ENCODE measurements at places on chromosomes 7 and 10. TPM values are rescaled to one million over a fixed set of nuclear protein-coding genes. Genes with fewer than 3 reads are reported as not detected.

- DNase-seq, result no peak
Measured at GRCh38 chr10:118842843-118843624, 88.3 kb upstream of the CACUL1 start.

DNA sequence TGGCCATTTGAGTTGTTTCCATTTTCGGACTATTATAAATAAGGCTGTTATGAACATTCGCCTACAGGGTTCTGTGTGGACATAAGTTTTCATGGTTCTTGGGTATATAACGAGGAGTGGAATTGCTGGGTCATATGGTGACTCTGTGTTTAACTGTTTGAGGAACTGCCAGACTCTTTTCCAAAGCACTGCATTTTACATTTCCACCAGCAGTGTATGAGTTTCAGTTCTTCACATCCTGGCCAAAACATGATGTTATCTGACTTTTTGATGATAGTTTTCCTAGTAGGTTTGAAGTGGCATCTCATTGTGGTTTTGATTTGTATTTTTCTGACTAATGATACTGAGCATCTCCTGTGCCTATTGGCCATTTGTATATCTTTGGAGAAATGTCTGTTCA lies 5.4 kb downstream of the SUV39H2 start:
- DNase-seq, result no peak

DNA sequence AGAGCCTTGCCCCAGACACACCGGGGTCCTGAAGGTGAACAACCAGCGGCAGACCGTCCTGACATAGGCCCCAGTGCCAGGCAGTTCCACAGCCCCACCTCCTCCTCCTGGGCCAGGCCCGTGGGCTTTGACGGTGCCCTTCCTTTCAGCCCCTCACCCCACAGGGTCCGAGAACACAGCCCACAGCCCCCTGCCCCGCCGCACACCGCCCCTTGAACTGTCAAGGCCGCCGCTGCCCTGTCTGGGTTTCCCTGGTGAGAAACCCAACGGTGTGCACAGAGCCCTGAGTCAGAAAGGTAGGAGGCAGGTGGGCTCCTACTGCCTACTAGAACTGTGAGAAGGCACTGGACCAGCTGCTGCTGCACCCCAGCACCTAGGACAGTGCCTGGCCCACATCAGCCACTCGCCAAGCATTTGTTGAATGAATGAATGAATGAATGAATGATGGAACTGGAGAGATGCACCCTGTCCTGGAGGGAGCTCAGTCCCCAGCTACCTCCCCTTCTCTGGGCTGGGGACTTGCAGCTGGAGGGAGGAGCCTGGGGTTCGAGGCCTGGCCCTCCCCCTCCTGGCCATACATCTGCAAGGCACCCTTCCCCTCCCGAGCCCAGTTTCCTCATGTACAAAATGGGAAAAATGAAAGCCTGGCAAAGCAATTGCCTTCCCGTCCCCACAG lies 117.9 kb downstream of the SLIT1 start:
- no peak for DNase-seq

DNA sequence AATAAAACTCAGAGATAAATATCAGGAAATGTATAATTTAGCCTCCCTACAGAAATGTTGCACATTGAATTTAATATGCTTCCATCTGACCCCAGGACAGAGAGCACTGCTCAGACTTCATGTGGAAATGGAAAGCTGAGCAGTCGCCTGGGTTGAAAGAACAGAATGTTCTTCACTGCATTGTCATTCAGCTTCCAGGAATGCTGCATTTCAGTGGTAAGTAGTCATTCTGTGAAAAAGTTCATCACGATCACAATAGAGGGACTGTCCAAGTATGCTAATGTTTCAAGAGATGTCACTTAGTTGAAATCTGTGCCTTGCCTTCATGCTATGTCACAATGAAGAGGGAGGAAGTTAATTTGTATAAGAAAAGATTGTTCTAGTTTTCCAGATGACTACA lies 147.3 kb downstream of the NRCAM start:
- DNase-seq, result no peak

PRPS1L1 gene
- total RNA-seq, result not detected

Measured in pulmonary artery endothelial cell (primary cell).